ENCODE measurements at places on chromosomes 2 and 18.

GRCh38 chr2:216792222-216793021 lies 67.4 kb downstream of the TNP1 start:
- peak; percentile 8 for DNase-seq

DNA sequence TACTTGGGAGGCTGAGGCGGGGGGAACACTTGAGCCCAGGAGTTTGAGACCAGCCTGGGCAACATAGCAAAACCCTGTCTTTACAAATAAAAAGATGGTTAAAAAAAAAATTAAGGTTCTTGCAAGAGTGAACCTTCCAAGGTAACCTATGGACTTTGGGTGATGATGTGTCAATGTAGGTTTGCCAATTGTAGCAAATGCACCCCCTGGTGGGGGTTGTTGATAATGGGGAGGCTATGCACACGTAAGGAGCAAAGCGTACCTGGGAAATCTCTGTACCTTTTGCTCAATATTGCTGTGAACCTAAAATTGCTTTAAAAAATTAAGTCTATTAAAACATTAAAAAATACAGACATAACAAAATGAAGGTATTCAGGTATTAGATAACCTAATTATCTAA lies 70.4 kb downstream of the CWC22 start:
- peak; percentile 70 for DNase-seq

DNA sequence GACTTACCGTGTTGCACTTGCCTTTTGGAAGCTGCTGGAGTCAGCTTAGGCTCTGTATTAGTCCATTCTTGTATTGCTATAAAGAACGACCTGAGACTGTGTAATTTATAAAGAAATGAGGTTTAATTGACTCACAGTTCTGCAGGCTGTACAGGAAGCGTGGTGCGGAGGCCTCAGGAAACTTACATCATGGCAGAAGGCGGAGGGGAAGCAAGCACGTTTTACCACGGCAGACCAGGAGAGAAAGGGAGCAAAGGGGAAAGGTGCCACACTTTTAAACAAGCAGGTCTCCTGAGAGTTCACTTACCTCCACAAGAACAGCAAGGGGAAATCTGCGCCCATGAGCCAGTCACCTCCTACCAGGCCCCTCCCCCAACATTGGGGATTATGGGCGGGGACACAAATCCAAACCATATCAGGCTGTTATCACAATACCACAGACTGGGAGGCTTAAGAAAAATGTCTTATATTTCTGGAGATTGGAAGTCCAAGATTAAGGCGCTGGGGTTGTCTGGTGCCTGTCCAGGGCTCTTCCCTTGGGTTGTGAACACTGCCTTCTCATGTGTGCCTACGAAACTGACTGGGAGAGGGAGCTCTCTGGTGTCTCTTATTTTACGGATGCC lies 3.6 kb upstream of the D2HGDH start:
- DNase-seq = no peak

DNA sequence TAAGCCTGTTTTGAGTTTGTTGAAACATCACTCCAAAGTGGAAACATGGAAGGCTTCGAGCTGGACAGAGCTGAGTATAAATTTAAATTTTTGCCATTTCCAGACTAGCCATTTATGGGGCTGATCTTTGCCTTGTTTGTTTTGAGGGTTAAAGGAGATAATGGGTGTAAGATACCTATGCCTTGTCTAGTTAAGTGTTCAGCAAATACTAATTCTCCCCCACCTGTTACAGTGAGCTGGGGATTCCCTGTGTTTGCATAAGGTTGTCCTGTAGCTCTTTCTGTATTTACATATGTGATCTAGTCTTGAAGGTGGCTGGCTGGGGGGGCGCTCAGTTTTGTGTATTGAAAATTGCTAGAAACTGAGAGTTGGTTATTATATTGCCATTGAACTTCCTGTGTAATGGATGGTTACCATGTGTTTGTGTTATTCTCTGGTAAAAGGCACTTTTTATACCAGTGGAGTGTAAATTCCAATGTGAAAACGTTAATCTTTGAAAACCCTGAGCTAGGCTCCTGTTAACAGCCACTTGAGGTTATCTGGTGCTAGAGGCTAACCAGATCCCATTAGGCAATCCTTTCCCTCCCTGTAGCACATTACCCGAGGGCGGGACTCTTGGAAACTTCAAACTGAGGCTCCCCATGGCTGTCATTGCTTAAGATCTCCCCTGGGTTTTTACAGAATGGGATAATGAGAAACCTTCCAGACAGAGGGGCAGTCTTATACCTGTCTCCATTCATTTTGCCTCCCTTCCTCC lies 26.7 kb downstream of the TANC1 start:
- peak; percentile 93 for DNase-seq

DNA sequence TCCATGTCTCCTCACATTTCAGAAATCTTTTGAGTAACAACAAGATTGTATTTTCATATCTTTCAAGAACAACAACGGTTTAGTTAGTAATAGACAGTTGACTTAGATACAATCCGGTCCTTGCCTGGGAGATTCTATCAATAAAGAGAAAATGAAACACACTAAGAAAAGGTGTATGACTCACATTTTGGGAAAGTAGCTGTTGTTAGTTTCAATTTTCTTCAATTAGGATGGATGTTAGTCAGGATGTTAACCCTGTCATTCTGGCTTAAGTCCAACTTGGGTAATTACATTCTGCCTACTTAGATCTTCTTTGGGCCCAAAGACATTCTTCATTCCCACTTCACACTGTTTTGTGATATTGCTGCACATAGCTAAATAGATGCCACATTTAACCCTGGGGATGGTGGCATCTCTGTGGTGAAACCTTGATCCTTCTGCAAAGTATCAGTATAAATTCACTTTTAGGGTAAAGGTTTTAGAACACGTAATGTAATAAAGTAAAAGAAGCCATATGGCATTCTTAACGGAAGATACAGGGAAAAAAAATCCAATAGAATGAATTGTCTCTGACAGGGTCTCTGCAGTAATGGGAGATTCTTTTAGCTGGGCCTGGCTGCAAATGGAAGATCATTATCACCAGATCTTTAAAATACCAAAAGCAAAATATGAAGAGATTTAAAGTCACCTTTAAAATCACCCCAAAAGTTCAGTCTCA lies 365.5 kb downstream of the FIGN start:
- no peak for DNase-seq

DNA sequence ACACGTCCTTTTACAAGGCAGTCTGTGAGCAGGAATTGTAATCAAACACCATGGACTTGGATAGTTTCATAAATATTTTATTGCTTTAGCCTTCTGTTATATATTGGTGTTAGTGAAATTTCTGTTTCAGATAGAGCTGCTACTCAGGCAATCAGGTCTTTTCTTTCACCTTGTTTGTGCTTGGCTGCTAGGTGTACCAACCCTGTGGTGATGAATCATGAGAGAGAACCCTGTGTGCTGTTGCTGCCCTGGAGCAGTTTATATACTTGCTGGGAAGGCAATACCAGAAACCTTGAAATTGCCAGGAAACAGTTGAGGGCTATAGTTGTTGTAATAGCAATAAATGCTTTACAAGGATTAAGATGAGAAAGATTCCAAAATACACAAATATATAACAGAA lies 84.5 kb downstream of the FSHR start:
- DNase-seq = no peak

DNA sequence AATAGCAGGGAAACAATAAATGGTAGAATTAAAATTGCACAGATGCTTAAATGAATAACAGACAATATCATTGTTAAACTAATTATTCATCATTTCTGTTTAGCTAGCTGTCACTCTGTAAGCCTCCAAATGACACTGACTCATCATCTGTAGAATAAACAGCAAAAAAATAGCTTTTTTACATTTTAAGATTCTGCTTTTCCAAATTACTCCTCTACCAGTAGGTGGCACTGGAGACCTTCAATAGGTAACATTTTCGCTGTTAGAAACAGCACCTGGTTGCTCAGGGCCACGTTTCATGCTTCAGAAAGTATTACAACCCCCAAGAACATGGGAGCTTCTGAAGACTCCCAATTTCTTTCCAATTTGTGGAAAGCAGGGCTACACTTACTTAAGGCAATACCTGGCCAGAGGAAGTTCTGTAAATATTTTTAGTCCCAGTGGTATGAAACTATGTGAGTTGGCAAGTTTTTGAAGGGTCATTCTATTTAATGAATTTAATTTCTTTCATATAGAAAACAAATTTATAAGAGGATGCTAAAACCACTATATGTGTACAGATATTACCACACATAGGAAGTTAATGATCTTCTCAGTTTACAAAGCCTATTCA lies 45.4 kb downstream of the TTN start:
- peak; percentile 91 for DNase-seq

GRCh38 chr18:69948919-69949537 lies 1.4 kb upstream of the CD226 start:
- DNase-seq = no peak

DNA sequence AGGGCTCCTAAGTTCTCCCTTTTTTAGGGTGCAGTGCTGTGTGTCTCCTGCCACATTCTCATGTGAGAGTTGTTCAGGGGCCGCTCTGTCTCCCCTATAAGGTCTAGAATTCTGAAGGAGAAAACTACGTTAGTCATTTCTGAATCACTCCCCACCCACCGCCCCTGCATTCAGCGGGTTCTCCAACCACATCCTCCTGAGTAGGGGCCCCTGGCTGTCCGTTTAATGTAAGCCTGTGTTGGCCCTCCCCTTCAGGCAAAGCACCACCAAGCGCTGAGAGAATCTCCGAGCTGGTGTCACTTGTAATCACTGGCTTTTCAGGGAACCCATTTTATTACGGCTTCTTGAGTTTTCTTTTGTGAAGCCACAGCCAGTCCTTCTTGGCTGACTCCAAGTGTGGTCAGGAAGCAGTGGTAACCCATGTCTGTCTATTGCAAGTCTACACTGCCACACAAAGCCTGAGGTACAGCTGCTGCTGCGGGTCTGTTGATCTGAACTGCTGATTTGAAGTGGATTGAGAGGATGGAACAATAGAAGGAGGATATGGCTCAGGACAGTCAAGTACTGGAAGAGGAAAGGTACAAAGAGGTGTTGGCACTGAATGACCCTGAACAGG lies 16.9 kb downstream of the LCT start:
- peak; percentile 51 for DNase-seq

DNA sequence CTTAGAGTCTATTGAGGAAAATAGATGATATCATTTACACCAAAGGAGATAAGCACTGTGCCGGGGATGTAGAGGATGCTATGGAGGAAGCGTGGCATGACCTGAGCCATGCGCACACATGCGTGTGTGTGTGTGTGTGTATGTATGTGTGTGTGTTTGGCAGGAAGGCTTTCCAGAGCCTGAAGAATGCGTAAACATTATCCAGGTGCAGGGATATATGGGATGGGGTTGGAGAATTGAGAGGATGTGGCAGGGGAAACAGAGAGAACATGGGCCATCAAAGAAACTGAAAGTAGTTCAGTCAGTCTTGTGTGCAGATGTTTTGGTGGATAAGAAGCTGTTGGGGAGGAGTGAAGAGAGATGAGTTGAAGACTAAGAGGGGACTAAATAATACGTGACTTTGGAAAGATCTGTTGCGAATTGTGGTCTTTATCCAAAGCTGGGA lies 9.3 kb upstream of the STAT1 start:
- peak; percentile 12 for DNase-seq

GRCh38 chr2:230007931-230008707 lies 60.6 kb downstream of the SLC16A14 start:
- peak; percentile 77 for DNase-seq
